Glomerular endothelial cell (primary cell): ENCODE measurements at places on chromosomes 2 and 18.

DNA sequence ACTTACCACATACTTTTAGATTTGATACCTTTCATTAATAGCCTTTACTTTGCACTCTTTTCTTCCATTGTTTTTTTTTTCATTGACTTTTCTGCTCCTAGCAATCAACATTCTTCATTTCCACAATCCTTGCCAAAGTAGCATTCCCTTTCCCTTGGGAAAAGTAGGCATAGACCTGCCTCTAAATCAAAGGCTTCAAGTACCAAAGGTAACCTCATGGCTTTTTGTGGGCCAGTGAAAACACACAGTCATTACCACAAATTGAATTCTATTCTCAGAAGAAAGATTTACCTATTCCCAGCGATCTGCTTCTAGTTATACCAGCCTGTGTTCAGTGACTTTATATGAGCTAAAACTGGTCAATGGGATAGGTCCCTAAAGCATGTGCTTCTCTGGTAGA, 109.2 kb downstream of the SOCS6 start:
- DNase-seq = no peak

- DNase-seq = no peak
Measured at GRCh38 chr2:11950896-11951295, 204.5 kb downstream of the LPIN1 start.

DNA sequence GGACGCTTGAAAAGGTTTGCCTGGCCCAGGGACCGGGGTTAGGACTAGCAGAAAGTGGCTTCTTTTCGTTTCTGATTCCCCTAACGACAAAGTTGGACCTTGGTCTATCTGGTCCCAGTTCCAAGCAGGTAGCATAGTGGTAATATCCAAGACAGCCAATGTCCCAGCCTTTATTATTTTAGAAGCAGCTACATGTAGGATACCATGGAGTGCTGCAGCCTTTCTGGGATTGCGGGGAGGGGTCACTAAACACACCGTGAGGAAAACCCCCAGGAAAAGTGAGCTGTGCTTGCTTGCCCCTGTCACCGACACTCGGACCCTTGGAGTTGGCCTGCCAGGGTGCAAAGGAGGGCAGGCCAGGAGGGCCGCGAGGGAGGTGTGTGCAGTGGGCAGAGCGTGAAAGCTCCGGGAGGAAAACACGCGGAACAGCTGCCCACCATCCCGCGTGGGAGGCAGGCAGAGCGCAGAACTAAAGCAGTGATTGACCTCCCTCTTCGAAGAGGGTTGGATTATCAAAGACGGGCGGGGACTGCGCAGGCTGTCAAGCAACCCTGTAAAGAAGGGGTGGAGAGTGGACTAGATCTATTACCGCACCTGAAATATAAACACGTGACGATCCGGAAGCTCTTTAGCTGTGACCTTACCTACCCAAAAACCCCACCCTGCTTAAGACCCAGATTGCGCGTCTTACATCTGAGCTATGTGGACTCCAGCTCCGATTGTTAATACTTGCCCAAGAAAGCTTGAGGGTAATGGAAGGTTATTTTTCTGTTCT, 624 bp upstream of the MAP4K3 start:
- no peak for DNase-seq

GRCh38 chr18:57748770-57749603, 54.1 kb downstream of the ATP8B1 start:
- no peak for DNase-seq

- DNase-seq = no peak
Measured at GRCh38 chr2:217980036-217980435, 22.8 kb downstream of the TNS1 start.

GRCh38 chr2:166017208-166017607, 63.6 kb upstream of the TTC21B start:
- DNase-seq = no peak

GRCh38 chr2:151681051-151681450, 53.2 kb downstream of the NEB start:
- DNase-seq = no peak

DNA sequence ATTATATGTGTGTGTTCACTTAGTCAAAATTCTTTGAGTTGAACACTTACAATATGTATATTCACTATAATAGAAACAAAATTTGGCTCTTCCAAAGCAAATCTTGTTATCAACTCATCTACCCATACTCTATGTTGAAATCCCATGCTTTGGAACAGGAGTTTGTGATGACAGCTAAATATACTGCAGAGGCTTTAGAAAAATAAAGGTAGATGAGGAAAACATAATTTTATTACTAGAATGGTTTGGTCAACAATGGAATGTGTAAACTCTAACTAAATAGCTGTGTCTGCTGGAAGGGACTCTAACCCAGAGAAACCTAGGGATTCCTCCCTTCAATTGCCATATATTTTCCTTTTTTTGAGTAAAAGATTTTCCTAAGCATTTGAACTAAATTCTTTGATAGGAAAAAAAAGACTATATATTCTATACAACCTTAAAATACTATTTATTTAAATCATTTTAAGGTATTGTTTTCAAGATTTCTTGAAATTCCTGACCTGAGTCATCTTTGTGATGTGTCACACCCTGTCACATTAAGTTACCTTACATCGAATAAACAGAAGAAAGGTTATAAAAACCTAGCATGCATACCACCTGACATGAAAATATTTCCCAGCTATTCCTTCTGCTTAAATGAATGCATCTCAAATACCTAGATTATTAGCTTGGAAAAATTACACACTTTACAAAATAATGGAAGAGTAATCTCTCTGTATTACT, 175.5 kb downstream of the OTX1 start:
- no peak for DNase-seq

DNA sequence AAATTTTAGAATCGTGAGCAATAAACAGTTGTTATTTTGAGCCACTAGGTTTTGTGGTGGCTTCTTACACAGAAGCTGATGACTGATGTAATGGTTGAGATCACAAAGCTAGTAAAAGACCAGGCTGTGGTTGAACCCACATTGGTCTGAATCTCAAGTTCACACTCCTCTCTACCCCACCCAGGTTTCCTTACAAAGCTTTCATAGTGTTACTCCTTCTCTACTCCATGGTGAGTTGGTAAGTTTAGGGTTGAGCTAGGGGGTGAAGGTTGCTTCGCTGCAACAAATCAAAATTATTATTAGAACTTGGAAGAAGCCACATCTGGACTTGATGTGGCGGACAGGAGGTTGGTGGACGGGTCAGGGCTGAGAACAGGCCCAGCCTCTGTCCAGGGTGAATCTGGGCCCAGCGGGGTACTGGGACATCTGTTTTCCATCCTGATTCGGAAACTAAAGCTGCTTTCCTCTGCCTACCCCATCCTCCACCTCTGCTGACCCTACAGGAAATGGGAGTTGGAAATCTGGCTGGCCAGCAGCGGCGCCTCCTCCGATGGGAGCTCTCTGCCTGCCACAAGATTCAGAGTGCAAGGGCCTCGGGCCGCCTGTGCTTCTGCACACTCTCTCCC, 86.3 kb downstream of the ZFP36L2 start:
- no peak for DNase-seq

GRCh38 chr2:221792971-221793521, 220.9 kb upstream of the EPHA4 start:
- DNase-seq = no peak

GRCh38 chr2:3604991-3605961, 10.4 kb downstream of the COLEC11 start:
- no peak for DNase-seq

- DNase-seq = no peak
Measured at GRCh38 chr2:197158591-197159550, 151.7 kb downstream of the ANKRD44 start.

GRCh38 chr2:65129286-65129825, 550 bp downstream of the RAB1A start:
- DNase-seq = no peak

DNA sequence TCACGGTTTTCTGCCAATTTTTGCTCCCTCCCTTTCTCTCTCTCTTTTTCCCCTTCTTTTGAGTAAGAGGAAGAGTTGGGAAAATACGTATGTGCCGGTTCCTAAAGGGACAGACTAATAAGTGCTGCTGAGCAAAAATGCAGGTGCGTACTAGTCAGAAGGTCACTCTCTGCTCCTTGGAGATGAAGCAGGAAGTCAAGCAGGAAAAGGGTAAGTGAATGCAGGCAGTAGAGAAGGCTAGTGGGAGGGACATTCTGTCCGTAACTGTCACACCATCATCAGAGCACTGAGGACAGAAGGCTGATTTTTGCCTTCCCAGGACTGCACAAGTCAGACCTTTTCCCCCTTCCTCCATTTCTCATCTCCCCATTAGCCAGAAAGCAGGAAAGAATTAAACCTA, 105.7 kb downstream of the CDH2 start:
- DNase-seq = no peak

- no peak for DNase-seq
Measured at GRCh38 chr2:392926-393280, 105.0 kb upstream of the ALKAL2 start.

DNA sequence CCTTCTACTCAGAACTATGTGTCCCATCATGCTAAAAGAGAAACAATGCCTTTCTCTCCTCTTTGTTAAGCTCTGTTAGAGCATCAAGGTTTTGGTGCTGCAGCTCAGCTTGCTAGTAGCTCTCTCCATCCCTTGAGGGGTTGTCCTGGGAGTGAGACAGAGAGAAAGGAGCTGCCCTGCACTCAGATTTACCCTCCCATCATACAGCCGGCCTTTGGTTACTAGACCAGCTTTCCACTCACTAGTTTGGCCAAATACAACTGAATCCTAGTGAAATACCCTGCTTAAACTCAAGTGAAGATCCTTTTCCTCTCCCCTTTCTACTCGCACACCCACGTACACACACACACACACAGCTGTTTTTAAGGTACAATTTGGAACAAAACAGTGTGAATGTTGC, 2.3 kb upstream of the CHN1 start:
- no peak for DNase-seq

- no peak for DNase-seq
Measured at GRCh38 chr2:172947461-172948153, 128.0 kb upstream of the MAP3K20 start.

DNA sequence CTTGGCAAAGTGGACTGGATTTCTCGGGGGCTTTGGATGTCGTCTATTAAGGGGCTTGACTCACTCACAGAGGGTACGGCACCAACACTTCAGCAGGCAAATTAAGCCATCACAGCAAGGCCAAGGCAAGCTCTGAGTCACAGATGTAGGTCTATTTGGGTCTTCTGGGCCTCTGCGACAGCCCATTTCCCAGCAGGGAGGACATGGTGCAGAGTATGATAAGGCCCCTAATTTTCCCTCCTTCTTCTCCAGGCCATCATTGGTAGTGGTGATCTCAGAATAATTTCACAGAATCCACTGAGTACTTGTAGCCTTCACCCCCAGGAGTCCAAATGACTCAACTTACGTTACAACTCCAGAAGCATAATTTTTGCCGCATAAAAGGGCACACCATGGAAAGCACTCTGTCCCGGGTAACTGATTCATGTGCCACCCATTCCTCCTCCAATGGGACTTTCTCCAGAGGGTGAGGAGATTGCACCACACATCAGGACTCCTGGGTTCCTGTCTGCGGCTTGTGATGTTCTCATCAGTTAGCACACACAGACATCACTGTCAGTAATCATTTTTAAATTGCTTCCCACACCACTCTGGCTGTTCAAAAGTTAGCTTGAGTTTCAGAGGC, 164.9 kb downstream of the TXNL1 start:
- DNase-seq = no peak

GRCh38 chr2:183812091-183812490, 687.8 kb downstream of the NUP35 start:
- DNase-seq = no peak

- DNase-seq = no peak
Measured at GRCh38 chr2:56202381-56203121, 18.8 kb downstream of the CCDC85A start.

GRCh38 chr2:144529841-144530240, 9.9 kb upstream of the ZEB2 start:
- no peak for DNase-seq

DNA sequence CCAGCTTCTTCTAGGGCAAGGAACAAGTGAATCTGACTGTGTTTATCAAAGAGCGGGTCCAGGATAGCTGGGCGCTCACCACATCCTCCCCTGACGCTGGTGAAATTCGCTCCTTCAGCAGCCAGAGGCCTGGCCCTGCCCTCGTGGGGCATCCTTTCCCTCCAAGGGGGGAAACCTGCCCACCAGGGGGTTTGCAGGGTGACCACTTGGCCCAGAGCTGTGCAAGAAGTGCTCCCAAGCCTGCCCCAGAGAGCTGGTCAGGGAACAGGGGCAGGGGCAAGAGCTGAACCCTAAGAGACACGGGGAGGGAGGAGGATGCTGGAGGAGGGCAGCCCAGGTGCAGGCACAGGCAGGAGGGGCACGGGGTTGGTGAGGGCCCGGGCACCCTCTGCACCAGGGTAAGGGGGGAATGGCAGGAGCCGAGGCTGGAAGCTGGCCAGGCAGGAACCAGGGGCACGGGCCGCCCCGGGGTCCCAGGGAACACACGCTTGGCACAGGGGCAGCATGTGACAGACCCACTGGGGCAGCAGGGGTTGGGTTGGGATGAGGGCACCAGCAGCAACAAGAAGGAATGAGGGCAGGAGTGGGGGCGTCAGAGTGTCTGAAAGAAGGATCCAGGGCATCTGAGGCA, 2.8 kb upstream of the GPR55 start:
- no peak for DNase-seq

DNA sequence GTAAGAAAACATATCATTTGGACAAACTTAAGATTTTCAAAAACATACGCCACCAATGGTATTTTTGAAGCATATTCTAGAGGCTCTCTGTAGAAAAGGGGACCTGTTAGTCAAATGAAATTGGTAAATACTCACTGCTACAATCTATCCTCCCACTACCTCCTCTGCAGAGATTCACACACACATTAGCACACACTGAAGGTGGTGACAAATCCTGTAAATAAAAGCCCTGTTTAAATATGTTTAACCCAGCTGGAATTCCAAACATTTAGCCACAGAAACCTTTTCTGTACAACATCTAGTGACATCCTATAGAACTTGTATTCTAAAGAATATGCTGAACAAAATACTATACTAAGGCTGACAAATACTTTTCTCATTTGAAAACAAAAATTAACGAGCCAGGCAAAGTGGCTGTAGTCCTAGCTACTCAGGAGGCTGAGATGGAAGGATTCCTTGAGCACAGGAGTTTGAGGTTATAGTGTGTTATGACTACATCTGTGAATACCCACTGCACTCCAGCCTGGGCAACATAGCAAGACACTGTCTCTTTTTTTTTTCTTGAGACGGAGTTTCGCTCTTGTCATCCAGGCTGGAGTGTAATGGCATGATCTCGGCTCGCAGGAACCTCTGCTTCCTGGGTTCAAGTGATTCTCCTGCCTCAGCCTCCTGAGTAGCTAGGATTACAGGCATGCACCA, 25.9 kb downstream of the ALS2 start:
- DNase-seq = no peak
